AG04450 (cell line): ENCODE measurements at places on chromosomes 16 and 17. TPM values are rescaled to one million over a fixed set of nuclear protein-coding genes. Genes with fewer than 3 reads are reported as not detected.

DNA sequence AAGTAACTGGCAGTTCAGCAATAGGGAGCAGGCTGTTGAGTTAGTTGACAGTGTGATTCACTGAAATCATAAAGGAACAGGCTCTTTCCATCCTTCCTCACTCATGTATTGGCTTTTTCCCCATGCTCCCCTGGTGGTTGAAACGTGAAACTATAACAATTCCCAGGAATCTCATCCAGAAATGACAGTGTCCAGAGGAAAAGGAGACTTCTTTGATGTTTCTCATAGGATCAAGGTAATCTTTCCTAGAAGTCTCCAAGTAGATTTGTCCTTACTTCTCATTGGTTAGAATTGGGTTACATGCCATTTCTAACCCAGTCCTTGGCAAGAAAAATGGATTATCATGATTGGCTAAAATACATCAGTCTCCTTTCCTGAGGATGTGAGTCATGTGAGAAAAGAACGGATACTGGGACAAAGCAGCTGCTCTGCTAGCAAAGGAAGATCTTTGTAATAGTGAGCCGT is 14.4 kb downstream of the TTC19 start:
- peak; percentile 59 for DNase-seq

The CD300LF gene
- polyA plus RNA-seq, result not detected in 2 replicates

GRCh38 chr17:45841883-45842525 is 2.7 kb upstream of the SPPL2C start:
- no peak for DNase-seq

The TNS4 gene
- polyA plus RNA-seq, result 0.07 and 0.10 TPM in 2 replicates

- no peak for DNase-seq
These were observed 1.9 kb upstream of the GDPD3 start for GRCh38 chr16:30115238-30115637.

DNA sequence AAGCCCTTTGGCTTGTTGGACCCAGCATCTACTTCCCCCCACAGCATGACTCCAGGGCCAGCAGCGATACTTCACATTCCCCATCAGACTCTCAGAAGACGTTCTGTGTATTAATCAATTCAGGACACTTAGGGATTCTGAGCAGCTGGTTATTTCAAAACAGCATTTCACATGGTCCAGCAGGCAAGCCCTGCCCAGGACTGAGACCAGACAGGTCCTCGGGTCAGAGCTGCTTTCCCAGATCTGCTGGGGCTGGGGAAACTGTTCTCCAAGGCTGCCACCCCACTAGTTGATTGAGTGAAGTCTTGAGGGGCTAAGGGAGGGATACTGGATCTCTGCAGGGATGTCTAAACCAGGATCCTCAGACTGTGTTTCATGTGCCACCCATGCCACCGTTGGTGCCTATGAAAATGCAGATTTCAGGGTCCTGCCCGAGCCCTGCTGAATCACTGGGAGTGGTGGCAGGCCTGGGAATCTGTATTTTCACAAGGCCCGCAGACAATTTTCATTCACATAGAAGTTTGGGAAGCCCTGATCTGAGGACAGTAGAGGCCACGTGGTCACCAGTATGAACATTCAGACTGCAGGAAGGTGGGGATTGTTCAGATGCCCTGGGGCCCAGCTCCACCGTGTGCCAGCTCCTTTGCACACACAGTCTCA is 40.6 kb upstream of the CDH5 start:
- no peak for DNase-seq

DNA sequence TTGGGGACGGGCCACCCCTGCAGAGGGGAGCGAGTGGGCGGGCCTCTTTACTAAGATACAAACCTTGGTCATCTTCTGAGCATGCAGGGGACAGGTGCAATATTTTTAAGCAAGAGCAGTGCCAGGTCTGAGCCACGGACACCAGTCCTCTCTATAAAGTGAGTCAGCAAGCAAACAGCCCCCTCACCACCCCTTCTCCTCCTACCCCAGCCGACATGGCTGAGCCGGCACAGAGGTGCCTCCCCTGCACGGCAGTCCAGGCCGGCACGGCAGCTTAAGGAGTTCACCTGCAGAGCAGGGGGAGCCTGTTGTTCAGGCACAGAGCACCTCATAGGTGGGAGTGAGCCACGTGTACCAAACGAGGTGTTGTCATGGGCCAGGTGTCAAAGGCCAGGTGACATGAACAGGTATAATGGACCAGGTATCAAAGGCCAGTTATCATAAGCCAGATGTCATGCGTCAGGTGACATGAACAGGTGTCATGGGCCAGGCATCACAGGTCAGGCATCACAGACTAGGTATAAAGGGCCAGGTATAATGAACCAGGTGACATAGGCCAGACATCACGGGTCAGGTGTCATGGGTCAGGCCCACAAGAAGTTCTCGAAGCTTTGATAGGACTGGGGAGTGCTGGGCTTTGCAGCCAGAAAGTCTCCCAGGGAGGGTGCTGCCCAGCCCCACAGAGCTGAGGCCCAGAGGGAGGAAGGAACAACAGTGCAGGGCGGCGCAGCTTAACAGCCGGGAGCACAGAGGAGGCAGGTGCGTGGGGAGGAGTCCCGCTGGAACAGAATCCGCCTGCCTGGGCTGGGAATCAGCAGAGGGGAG is 42.6 kb upstream of the ZNF469 start:
- no peak for DNase-seq

DNA sequence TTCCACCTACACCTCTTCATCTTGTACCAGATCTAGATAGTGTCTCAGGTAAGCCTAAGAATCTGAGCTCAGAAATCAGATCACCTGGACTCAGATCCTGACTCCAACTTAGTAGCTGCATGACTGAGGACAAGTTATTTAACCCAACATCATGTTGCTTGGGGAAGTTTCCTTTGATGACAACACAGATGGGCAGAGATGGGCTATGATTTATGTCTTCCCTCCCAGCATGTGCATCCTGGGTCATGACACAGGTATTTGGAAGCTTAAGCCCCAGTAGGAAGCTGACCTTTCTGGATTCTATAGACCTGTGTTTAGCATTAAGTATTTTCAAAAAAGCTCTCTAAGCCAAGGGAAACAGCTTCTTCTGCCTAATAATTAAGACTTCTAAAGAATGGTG is 12.4 kb upstream of the HEATR6 start:
- DNase-seq, result no peak

DNA sequence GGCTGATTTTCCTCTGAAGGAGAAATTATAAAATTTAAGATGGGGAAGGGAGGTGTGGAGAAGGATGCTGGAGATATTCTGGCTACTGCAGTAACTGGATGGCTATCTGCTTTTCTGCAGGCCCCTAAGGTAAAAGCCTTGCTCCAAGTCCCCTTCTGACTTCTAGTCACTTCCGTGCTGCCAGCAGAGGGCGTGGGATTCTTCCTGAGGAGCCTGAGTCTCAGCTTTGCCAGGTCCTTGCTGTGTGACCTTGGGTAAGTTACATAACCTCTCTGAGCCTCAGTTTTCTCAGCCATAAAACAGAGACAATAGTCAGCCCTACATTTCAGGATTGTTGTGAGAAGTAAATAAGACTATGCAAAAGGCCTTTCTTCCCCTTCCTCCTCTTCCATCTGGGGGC is 24.3 kb upstream of the TMEM220 start:
- DNase-seq, result no peak

The KCNH4 gene
- 0.01 and 0.02 TPM in 2 replicates for polyA plus RNA-seq

The ENPP7 gene
- not detected in 2 replicates for polyA plus RNA-seq

DNA sequence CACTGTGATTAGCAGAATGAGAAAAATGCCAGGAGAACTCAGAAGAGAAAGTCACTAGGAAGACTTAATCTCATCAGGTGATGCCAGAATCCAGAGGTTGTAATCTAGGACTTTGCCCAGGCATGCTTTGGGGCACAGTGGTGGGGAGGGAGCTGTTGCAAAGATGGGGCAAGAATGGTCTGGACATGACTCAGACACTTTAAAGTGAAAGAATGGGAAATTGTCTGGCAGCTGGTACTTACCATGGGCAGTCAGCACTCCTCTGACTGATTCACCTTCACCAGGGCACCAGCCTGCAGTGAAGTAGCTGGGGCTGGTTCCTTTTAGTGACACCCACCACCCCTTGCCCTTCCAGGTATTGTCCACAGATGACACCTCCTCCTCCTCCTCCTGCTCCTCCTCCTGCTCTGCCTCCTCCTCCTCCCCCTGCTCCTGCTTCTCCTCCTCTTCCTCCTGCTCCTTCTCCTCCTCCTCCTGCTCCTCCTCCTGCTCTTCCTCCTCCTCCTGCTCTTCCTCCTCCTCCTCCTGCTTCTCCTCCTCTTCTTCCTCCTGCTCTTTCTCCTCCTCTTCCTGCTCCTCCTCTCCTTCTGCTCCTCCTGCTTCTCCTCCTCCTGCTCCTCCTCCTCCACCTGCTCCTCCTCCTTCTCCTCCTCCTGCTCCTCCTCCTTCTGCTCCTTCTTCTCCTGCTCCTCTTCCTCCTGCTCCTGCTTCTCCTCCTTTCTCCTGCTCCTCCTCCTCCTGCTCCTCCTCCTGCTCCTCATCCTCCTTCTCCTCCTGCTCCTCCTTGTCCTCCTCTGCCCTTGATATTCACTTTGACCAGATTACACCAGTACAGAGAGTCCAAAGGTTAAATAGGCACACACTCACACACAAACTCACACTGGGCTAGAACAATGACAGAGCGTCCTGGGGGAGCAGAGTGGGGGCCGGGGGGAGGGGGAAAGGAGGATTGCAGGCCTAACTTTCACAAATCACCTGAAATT is at the start of gene CHD9NB:
Gene CHD9NB, minus strand, starts transcription at position 379 of the 983 bp plus-strand sequence. CDS start 8,739 bp downstream, outside the sequence.
- peak; percentile 61 for DNase-seq

GRCh38 chr16:19524616-19525384 is 1.1 kb downstream of the CCP110 start:
- DNase-seq, result no peak

DNA sequence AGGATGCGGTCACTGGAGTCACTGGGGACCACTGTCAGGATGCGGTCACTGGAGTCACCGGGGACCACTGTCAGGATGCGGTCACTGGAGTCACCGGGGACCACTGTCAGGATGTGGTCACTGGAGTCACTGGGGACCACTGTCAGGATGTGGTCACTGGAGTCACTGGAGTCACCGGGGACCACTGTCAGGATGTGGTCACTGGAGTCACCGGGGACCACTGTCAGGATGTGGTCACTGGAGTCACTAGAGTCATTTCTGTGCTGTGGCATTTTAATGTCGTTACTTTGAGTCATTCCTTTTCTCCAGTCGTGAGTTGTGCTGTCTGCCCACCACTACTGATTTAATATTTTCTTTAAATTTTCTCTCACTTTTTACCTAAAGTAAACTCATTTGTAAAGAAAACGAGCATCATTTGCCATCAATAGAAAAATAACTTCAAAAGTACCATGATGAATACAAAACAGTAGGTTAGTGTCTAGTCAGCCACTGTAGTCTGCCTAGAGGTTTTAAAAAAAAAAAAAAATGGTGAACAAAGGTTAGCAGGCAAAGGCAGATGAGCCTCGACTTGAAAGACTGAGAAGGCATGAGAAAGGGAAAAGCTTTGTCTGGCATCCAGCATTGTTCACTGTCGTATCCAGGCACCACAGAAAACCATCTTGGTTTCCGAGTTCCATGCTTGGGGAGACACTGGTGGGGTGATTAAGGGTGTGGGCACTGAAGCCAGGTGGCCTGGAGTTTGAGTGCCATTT is 346.6 kb downstream of the SNX29 start:
- no peak for DNase-seq

The KRTAP1-1 gene
- polyA plus RNA-seq, result 0.19 and 0.27 TPM in 2 replicates

The LRRC37B gene
- 11.0 and 13.1 TPM in 2 replicates for polyA plus RNA-seq

The PYCARD gene
- polyA plus RNA-seq, result 21.8 and 31.0 TPM in 2 replicates

The NPIPB9 gene
- polyA plus RNA-seq, result 0.16 and 0.35 TPM in 2 replicates

The DCAKD gene
- polyA plus RNA-seq, result 21.8 and 29.1 TPM in 2 replicates

GRCh38 chr17:19464031-19465026 is 53.3 kb downstream of the RNF112 start:
- no peak for DNase-seq

The ADAM11 gene
- 0.29 and 0.37 TPM in 2 replicates for polyA plus RNA-seq

The RAC3 gene
- polyA plus RNA-seq, result 12.9 and 18.7 TPM in 2 replicates

DNA sequence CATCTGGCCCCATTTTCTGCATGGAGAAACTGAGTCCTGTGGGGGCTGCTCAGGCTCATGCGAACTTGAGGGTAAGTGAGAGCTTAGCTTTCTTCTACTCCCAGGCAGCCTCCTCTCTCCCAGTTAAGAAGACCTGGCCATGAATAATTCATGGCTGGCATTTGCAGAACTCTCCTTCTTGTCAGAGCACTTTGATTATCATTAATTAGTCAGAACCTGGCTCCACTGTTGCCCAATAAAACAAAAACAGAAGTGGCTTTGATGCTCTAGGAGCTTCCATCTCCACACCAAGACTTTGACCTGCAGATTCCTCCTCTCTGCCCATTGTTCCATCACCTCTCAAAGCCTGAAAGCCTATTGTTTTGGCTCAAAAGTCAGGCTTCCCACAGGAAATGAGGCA is 45.5 kb upstream of the CDH3 start:
- no peak for DNase-seq
